Head of caudate nucleus (tissue), 42 donors: ENCODE measurements at places on chromosomes 13 and 19.

- peak; percentile 18 for DNase-seq
Observed at GRCh38 chr13:76723551-76724232, 162.5 kb downstream of the KCTD12 start.

DNA sequence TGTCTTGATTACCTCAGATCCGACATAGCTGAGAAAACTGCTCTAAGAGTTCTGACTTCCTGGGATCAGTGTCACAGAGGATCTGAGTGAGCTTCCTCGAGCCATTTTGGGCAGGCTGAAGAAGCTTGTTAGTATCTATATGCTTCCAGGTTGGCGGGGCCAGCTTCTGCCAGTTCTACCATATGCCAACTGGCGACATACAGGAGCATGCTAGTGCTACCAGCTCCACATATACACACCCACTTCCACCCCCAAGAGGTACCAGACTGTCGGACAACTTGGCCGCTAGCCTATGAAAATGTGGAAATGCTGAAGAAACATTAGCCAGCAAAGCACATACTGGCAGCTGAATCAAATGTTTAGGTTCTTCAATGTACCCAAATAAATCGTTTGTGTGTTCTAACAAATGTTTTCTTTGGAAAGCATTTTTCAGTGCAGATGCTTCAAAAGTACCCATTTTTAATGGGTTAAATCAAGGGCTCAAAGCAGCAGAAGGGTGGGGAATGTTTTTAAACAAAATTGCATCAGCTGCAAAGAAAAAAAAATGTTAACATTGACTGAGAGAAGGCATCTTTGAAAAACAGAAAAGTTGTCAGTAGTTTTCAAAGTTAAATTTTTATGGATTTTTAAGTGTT, 163.7 kb downstream of the KLF12 start:
- no peak for DNase-seq

DNA sequence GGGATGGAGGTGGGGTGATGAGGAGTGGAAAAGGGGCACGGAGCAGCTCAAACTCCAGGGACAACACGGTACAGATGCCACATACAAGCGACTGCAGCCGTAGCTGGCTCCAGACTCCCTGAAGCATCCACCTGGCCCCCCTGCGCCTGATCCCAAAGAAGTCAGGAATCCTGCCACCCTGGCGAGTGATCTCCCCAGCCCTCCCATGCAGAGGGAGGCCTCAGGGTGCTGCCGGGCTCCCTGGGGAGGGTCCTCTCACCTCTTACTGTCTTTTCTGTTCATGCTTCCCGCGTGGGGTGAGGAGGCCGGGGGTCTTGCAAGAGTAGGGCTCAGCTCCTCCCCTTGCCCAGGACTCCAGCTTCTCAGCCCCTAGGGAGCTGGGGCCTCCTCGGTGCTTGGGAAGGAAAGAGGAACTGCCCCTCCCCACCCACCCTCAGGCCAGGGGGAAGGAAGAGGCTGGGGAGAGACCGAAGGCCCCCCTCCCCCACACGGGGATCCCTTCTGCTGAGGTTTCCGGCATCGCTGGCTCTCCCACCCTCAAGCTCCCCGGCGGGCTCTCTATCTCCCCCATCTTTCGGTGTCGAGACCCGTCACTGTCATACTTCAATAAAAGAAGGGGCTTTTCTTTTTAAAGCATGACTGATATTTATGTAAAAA, at the start of gene RASGRP4:
Gene RASGRP4 (minus strand): TSS at position 410 of the 657 bp plus-strand sequence. CDS start 128 bp downstream, at position 282.
- DNase-seq, result no peak

- no peak for DNase-seq
Observed at GRCh38 chr13:97658556-97658955, 224.6 kb downstream of the RAP2A start.

GRCh38 chr13:79501538-79502232, 20.7 kb downstream of the NDFIP2 start:
- DNase-seq, result no peak

DNA sequence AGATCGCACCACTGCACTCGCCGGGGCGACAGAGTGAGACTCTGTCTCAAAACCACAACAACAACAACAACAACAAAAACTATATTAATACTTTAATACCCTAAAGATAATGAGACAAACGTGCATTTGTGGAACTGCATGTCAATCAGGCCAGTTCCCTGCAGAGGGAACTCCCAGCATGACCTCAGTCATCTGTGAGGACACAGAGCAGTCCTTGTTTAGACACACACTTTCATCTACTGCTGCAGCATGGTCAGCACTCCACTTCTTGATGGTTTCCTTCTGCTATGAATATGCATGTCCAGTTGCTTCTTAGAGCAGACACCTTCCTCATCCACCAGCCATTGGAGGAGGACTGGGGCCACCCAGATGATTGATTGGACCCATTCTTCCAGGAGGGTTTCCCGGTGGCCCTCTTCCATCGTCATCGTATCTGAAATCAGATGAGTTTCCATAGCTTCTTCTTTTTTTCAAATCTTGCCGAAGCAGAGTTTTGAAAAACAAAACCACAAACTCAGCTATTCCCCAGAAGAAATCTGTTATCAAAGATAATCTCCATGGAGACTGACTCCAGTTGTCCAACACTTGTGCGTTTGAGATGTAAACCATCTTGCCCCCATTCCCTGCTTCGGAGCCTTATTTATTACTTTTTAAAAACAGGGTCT, 26.5 kb downstream of the ZNF607 start:
- peak; percentile 42 for DNase-seq

DNA sequence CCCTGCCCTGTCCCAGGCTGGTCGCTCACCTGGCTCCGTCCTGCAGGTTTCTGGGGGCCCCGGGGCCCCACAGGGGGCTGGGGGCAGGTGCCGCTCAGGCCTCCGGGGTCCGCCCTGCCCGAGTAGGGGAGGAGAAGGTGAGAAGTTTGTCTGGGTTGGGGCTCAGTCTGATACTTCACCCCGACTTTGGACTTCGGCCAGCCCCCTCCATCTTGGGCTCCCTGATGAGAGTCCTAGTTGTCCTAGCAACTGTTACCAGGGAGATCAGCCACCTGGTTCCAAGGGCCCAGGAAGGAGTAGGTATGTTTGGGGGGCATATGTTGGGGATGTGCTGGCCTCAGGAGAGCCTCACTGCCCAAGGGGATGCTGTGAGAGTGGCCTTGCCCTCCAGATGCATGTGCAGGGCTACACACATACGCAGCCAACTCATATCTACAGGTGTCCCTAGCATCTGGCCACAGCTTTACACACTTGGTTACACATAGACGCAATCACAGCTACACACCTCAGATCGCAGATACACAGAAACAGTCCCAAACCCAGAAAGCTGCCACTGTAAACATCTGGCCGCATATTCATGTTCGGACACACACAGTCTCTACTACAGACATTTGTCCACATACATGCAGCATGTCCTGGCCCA, 3.4 kb downstream of the NUMBL start:
- DNase-seq, result no peak

- peak; percentile 38 for DNase-seq
Observed at GRCh38 chr19:46413262-46414031, at the start of gene CCDC8. Gene CCDC8, minus strand, starts transcription at chr19:46413564. Its CDS starts 754 bp downstream, at chr19:46412810.

- no peak for DNase-seq
Observed at GRCh38 chr19:35037716-35038622, 3.6 kb upstream of the HPN start.

DNA sequence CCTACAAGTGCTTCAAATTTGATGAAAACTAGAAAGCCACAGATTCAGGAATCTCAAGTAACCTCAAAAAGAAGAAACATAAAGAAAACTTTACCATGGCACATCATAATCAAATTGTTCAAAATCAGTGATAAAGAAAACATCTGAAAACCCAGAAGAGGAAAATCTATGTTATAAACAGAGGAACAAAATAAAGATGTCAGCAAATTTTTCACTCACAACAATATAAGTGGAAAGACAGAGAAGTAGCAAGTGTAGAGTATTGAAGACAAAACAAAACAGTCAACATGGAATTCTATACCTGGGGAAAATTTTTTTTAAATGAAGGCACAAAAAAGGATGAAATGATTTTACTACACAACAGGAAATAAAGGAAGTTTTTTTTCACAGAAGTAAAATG, 470.9 kb downstream of the DACH1 start:
- no peak for DNase-seq

- DNase-seq, result peak; percentile 91
Observed at GRCh38 chr19:40806423-40807146, 7.6 kb downstream of the EGLN2 start.

DNA sequence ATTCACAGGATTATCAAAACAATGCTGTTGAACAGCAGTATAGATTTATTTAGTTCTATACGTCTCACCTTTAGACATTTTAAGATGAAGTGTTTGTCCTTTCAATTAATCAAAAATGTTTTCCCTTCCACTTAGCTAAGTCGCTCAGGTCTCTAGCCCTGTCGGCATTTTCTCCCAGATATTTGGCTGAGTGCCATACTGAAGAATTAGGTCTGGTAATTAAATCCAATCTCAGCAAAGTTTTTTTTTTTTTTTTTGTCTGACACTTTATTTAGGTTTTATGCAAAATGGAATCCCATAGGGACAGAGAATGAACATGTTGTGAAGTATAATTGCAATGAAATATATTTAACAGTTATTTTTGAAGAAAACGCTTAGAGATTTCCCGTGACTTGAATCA, 44.1 kb downstream of the RFC3 start:
- no peak for DNase-seq

DNA sequence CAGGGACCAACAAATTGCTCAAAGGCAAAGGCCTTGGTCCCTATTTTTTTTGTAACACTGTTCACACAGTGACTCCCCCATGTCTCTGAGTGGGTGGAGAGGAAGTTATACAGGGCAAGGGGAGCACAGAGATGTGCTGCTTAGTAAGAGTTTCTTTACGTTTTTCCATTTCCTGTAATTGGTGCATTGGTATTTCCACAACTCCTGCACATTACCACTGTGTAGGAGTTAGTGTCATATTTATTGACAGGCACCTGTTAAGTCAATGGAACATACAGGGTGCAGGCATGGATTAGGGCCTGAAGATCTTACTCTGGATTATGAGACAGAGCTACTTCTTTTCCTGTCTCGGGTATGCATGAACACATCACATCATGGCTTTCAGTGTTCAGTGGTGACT, 45.2 kb downstream of the SOX21 start:
- DNase-seq, result no peak

- DNase-seq, result no peak
Observed at GRCh38 chr13:29039212-29039611, 219.1 kb downstream of the MTUS2 start.

DNA sequence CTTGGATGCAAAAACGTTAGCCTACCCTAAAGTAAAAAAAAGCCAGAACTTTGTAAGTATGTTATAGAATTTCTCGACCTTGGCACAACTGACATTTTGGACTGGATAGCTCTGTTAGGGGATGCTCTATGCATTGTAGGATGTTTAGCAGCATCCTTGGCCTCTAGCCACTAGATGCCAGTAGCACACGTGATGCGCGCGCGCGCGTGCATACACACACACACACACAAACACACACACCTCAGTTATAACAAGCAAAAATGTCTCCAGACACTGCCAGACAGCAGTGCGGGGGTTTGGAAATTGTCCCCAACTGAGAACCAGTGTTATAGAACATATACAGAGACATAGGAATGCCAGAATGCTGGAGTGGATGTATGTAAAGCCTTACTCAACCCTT, 17.2 kb downstream of the ZNF226 start:
- DNase-seq, result no peak

DNA sequence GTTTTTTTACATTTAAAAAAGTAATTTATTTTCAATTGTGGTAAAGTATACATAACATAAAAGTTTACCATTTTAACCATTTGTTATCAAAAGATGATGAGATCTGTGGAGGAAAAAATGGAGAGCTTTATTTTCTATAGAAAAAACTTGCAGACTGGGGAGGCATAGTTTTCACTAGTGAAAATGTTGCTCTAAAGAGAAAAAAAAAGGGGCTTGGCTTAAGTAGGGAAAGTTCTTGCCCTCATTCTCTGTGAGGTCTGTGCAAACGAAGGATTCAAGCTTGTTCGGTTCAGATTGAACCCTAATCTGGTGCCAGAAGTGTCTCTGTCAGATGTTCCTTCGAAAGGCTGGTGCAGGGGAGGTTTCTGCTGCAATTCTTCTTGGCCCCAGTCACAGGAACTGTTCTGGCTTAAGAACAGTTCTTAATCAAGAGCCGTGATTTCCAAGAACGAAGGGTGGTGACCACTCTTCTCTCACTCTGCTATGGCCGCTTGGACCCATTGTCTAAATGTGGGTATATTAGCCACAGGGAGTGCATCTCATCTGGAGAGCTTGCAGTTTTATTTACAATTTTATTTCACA, 42.1 kb downstream of the PCCA start:
- peak; percentile 38 for DNase-seq

DNA sequence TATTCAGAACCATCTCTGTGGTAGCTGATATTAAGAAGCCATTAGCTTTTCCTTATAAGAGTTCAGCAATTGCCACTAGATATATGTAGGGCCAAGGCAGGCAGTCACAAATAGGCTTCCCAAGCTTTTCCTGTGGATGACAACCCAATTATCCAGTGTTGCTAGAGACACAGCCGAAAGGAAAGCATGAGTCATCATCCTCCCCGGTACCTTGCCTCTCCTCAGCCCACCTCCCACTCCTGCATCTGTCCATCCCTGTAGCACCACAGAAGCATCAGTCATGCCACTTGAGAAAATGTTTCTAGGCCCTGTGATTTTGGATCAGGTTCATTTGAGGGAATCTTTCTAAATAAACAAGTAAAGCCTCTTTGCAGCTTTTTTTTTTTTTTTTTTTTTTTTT, 204.3 kb downstream of the DNAJC15 start:
- DNase-seq, result no peak

- no peak for DNase-seq
Observed at GRCh38 chr13:57138988-57139387, 1.7 kb upstream of the PRR20A start.

DNA sequence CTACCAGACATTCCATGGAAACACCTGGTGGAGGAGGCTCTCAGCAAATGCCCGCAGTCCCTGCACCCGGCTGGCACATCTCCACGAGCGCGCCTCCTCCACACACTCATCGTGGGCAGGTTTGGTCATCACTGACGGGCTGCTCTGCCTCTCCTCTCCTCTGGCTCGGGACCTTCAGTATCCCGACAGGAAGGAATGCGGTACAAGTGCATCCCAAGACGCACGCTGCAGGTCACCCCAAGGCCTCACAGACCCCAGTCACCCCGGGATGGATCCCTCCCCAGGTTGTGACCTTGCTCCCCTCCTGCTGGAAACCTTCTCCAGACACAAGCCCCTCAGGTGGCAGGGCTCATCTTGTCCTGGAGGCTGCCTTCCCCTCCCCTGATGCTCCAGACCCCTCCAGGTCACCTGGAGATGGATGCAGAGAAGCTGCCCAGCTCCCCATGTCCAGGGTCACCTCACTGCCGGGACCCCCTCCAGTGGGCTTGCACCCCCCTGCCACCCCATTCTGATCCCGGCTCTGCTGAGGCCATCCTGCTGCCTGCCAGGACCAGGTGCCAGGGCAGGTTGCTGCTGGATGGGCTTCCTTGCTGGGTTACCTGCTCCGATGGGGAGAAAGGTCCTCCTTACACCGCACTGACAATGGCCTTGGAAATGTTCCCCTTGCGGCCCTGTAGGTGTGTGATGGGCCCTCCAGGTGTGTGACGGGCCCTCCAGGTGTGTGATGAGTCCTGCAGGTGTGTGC, 29.9 kb downstream of the C13orf46 start:
- no peak for DNase-seq

DNA sequence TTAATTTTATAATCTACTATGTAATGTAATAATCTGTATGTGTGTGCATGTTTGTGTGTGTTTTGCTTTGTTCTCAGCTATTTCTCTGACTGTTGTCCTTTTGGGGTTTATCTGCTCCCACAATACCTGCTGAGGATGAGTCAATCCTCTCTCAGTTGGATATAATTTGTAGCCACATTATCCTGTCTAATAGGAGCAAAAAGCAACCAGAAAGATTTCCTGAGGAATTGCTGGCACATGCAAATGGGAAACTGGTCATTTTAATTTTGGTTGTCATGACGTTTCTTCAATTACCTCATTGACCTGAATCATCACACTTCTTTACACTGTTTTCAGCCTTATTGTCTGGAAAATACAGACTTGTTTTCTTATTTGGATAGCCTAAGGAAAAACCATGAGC, 488.4 kb downstream of the KLF5 start:
- no peak for DNase-seq
